Activated T-cell treated with anti-CD3 and anti-CD28 coated beads, Interleukin-2, amount 50 U/mL, for 72 hours (primary cell): ENCODE measurements at places on chromosomes 3 and 15.

DNA sequence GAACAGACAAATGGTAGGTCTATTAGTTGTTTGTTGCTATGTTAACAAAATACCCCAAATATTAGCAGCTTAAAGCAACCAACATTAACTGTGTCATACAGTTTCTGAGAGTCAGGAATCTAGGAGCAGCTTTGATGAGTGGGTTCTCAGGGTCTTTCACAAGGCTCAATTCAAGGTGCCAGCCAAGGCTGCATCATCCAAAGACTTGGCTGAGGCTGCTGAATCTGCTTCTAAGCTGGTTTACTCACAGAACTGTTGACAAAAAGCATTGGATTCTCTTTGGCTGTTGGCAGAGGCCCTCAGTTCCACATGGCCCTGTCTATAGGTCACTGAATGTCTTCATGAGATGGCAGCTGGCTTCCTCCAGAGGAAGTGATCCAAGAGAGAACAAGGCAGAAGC lies 40.3 kb upstream of the TSC22D2 start:
- DNase-seq: no peak

- no peak for DNase-seq
These were observed 114.9 kb downstream of the SV2B start for GRCh38 chr15:91214675-91215590.

GRCh38 chr15:92707880-92708551 lies 52.4 kb upstream of the FAM174B start:
- no peak for DNase-seq

DNA sequence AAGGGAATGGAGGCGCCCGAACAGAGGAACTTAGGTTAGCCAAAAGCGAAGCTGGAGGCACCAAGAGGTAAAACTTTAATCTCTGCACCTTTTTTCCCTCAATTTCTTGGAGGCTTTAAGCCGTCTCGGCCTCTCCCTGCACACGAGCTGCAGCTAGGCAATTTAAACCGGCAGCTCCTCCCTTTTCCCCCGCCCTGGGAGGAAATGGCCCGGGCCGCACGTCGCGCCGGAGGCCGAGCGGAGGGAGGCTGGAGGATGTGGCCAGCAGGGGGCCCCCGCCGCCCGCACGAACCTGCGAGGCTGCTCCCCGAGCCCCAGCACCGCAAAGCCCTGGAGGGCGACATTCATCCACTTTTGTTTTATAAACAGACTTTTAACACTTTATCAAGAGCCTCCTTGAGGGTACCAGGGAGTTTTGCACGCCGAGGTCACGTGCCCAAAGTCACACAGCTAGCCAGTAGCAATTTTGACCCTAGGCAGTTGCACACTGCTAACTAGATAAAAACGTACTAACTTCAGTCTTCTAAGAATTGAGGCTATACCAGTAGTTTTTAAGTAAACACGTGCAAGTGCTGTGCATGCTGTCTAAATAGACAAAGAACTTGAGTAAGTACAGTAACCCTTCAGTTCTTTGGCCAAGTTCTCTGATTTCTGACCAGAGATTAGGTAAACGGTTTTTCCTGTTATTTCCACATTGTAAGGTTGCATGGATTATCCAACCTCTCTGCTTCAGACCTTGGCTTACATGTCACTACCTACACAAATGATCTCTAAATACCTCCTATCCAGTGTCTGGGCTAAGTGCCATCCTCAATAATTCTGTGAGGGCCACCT lies 668 bp upstream of the XXYLT1 start:
- DNase-seq: peak; percentile 96

DNA sequence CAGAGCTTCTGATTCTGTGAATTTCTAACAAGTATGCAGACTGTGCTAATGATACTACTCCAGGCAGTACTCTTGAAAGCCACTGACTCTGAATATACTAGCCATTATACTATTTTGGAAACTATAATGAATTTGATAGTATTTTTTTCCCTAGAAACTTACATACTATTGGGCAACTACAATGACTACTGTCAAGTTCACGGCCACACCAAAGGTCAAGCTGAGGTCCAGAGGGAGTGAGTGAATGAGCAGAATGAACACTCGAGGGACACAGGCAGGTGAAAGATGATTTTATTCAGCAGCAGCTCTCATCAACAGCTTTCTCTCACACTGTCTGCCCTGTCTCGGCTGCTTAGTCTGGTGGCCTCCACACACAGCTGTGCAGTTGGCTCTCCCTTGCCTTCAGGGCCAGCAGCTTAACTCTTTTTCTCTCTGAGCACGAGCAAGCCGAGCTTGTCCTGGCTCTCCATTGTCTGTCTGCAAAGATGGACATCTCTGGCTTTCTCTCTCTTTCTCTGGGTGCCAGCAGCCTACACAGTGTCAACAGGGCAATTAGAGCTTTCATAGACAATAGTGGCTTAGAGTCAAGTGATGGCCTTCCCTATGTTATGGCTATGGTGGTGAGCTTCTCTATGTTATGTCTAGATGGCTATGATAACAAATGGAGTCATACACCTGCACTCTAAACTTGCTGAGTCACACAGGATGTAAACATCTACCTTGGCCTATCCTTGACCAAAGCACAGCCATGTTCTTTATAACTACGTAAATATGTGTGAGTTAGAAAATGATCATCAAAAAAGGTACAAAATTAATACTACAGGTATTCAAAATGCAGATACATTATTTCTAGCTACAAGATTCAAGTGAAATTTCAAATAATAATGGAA lies 362.4 kb downstream of the CGGBP1 start:
- no peak for DNase-seq

DNA sequence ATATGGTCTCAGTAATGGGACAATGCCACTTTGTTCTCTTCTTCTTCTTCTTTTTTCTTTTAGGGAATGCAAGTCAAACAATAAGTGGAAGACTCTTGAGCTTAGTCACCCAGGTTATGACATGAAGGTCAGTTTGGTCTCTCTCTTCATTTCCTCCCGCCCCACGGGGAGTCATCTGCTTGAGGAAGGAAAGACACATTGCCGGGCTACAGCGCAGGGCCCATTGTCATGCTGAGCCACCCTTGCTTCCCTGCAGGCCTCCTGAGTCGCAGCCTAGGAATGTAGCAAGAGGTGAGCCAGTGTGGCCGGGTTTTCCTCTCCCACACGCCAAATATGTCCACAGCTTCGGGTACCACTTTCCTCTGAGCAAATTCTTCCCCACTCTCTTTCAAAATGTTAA lies 47.6 kb downstream of the RAP2B start:
- no peak for DNase-seq

GRCh38 chr3:51974963-51975851 lies at the start of gene ABHD14A:
Gene ABHD14A, plus strand, starts transcription at chr3:51975064. Its CDS starts 72 bp downstream, at chr3:51975136.
- DNase-seq: peak; percentile 83

GRCh38 chr15:77496715-77497109 lies 76.0 kb downstream of the HMG20A start:
- peak; percentile 79 for DNase-seq

DNA sequence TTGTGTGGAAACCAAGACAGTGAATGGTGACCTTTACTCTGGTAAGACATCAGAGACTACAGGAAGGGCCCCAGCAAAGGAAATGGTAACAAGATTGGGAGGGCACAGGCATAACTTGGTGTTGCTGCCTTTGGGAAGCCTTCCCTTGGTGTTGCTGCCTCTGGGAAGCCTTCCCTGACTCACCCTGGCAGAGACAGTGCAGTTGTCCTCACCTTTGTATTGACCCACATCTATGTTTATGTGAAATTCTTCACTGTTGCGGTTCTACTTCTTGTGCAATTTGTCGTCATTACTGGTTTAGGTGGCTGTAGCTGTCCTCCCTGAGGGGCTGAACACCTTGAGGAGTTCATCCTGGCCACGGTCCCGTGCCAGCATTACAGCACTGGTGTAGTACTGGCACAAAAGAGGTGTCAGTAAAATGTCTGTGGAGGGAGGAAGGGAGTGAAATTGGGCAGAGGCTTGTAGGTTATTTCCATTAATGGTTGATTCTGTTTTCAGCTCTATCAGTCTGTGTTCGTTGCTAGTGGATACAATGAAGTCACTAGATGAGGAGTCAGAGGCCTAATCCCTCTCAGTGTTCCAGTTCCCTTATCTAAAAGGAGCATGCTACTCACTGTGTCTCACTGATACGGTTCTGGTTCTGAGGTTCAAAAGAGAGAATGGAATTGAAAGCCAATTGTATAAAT lies 21.6 kb downstream of the IFT122 start:
- no peak for DNase-seq

GRCh38 chr15:81469154-81469553 lies 95.1 kb upstream of the TMC3 start:
- no peak for DNase-seq

DNA sequence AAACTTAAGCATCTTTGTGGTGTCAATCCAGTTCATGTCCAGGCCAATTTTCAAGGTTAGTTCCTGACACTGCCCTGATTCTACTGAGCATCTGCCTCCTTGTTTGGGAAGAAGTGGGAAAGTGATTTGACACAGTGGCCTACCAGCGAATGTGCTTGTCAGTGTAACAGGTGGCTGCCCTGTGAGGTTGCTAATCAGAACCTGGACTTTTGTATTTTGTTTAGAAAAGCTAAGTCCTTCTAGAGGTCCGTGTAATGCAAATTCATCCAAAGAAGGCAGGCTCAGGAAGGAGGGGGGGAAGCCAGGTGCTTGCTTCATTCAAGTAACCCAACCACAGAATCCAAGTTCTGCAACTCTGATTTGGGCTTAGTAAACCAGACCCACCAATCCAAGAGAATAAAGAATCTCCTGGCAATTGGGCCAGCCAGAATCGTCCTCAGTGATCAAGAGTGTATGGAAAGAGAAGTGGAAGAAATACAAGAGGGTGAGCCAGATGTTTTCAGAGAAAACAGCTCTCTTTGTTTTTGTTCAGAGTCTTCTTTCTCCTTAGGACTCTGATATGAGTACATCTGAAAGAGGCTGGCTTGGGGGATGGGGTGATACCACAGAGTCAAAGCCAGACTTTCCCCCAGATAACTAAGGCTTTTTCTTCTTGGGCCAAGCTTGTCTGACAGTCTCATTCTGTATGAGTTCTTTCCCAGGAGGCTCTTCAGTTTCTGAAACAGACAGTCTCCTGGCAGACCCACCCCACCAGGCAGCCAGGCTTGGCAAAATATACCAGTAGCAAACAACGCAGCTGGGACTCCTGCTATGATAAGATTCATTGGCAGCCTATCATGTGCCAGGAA lies 508.9 kb upstream of the TBL1XR1 start:
- no peak for DNase-seq

DNA sequence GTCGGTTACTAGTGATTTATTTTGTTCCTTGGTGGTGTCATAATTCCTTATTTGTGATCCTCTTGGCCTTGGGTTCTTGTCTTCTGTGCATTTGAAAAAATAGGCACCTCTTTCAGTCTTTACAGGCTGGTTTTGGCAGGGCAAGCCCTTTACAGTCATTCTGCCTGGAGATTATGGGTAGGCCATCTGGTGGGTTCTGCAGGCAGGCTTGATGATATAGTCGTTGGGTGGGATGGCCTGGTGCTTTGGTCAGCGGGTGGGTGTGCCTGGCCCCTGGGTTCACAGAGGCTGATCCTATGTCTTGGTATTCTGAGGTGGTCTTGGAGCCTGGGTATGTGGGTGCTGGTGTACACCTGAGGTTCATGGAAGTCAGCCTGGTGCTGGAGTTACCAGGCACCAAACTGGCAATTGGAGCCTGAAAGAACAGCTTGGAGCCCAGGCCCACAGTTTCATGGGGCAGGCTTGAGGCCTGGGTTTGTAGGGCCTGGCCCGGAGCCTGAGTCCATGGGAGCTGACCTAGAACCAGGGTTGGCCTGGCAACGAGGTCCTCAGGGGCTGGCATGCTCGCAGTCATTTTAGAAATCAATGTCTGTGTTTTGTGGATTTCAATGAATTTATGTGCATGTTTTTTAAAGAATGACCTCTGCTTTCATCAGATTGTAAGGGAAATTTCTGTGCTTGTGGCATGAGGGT lies 63.3 kb downstream of the DOCK3 start:
- no peak for DNase-seq

- no peak for DNase-seq
These were observed 90.5 kb downstream of the LRRC28 start for GRCh38 chr15:99341786-99342185.

DNA sequence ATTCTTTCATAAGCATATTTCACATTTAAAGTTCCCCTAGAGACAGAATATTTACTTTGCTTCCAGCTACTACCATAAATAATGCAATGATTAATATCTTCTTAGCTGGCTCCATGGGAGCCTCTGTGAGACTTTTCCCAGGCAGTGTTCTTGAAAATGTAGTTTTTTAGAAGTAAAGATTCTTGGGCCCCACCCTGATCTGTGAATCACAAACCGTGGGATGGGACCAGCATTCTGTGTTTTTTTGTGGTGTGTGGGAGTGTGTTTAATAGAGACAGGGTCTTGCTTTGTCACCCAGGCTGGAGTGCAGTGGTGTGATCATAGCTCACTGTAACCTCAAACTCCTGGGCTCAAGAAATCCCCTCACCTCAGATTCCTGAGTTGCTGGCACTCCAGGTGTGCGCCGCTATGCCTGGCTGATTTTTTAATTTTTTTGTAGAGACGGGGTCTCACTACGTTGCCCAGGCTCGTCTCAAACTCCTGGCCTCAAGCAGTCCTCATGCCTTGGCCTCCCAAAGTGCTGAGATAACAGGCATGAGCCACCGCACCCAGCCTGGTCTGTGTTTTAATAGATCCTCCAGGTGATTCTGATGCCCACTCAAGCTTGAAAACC lies 83.0 kb downstream of the KLHL25 start:
- no peak for DNase-seq

- no peak for DNase-seq
These were observed 610 bp downstream of the MAP4 start for GRCh38 chr3:48015431-48016180.

GRCh38 chr3:51681453-51681852 lies 10.4 kb downstream of the TEX264 start:
- peak; percentile 40 for DNase-seq

DNA sequence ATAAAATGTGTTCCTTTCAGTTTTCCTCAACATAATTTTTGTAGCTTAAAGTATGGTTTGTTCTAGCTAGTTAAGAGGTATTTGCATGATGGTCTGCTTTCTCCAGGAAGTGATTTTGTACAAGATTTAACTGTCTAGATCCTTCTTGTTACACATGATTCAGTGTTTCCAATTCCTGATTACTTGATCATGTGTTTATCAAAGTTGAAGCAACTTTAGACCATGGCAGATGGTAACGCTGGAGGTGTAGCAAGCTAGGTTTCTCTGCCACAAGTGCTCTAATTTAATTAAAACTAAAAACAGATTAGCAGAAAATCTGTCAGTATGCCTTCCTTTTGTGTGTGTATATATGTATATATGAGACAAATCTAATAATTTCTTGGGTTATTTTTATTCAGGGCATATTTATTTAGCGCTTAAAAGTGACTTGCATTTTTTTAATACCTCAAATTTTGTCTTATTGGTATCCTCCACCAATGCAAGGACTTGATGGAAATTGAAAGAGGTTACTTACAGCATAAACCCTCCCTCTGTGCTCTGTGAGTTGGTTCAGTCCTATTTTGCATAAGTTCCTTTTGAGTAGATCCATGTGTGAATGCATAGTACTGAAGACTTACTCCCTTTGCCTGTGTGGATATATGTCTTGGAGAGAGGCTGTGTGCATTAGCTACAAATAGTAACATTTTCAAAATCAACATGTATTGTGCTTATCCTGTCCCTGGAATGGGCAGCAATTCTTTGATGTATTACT lies 157.3 kb upstream of the CGNL1 start:
- no peak for DNase-seq

GRCh38 chr15:31214864-31215489 lies 111.7 kb upstream of the KLF13 start:
- no peak for DNase-seq
